Activated CD8-positive, alpha-beta T cell treated with anti-CD3 and anti-CD28 coated beads for 36 hours (primary cell): ENCODE measurements at places on chromosomes 1 and 21.

DNA sequence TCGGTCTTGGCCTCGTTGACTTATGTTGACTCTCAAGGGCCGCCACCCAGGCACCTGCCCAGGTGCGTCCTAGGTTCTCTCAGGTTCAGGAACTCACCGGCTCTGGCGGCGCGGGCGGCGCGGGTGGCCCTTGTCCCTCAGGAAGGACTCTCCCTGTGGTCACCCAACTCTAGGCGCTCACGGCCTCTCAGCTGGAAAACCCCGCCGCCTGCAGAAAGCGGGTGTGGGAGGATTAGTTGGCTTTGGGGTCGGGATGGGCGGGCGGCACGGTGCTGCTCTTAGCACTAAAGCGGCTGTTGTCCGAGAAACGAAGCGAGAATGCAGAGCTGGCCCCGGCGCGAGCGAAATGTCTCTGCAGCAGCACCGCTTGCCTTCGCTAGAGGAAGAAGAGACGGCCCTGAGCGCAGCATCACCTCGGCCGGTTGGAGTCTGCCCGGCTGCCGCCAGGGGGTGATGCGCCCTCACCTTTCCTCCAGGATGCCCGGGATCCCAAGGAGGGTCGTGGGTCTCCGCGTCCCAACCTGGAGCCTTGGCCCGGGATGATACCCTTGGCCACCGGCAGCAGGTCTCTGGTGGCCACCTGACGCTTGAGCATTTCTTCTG, 8.1 kb upstream of the TADA1 start:
- DNase-seq = peak; percentile 58

DNA sequence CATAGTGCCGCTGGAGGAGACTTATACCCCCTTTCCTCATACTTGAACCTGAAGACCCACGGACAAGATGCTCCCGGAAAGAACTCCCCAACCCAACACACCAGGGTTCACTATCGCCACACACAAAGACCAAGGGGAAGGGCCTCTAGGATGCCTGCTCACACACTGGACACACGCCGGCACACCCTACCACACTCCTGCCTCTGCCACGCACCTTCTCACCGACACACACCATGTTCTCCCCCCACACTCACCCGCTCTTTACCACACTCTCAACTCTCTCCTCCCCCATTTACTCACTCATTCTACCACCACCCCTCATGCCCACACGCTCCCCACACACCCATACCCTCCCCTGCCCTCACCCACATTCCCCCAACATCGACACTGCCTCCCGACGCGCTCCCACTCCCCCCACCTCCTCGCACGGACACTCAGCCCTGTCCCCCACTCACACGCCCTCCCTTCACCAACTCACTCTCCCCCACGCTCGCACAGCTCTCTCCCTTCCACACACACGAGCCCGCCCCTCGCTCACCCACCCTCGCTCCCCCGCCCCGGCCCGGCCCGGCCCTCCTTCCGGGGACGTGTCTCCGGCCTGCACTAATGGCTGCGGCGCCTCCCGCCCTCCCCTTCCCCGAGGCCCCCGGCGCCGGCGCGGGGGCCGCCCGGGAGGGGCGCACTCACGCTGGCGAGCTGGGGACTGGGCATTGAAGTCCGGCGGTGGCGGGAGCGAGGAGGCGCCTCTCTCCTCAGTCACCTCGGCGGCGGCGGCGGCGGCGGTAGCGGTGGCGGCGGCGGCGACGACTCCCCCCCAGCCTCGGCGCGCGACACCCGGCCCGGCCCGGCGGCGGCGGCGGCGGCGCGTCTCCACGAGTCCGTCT, 626 bp downstream of the PTP4A2 start:
- peak; percentile 80 for DNase-seq

GRCh38 chr1:197384471-197384870, 116.4 kb downstream of the CRB1 start:
- DNase-seq = no peak

GRCh38 chr1:155463865-155464650, 98.5 kb downstream of the ASH1L start:
- DNase-seq = no peak

DNA sequence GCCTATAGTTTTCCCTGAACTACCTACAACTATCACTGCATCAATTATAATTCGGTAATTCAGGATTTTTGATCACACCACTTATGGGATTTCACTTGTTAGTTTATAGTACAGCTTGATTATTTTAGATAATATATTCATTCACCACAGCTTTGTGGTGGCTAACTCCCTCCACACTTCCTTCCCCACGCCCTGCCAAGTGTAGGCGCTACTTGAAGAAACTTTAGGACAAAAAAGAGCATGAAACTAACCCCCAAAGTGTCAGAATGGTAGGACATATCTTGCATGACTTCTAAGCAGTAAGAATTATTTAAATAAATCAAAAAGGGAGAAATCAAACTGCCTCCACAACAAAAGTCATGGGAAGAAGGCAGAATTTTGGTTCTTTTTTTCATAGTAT, 70.1 kb downstream of the LHX9 start:
- DNase-seq = no peak

GRCh38 chr1:8439015-8439702, 121.2 kb downstream of the SLC45A1 start:
- no peak for DNase-seq

GRCh38 chr1:9110669-9111356, 18.1 kb downstream of the GPR157 start:
- DNase-seq = peak; percentile 93

GRCh38 chr1:171794085-171794484, 12.6 kb downstream of the METTL13 start:
- peak; percentile 83 for DNase-seq

DNA sequence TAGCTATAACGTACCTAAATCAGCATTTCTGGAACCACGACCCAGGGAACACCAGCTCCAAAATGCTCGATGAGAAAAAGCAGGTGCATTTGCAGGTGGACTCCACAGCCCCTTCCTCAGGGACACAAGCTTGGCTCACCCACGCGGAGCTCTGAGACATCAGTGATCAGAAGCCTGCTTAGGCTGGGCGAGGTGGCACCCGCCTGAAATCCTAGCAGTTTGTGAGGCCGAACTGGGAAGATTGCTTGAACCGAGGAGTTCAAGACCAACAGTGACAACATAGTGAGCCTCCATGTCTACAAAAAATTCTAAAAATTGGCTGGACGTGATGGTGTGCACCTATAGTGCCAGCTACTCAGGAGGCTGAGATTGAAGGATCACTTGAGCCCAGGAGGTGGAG, 2.5 kb upstream of the TSPEAR start:
- no peak for DNase-seq

- DNase-seq = no peak
Measured at GRCh38 chr1:232066521-232066920, 439.9 kb downstream of the DISC1 start.
